Tibial nerve (tissue), 4 donors: ENCODE measurements at places on chromosomes 7 and 10. TPM values are rescaled to one million over a fixed set of nuclear protein-coding genes. Genes with fewer than 3 reads are reported as not detected.
A peak's percentile ranks its signal among the peaks of the same experiment; 100 is the strongest.

DNA sequence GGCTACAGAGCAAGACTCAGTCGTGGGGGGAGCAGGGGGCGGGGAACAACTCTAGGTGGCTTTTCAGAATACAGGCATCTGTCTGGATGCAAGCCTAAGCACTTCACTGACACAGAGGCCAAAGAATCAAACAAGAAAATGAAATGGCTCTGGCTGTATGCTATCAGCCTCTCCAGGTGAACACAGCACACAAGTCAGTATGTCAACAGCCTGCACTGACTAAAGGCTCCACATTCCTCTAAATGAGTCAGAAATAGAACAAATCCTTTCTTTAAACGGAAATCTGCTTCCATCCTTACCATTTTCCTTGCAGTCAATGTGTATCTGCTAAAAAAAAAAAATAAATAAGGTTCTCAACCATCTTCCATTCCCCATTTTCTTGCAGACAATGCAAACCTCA, 88.3 kb downstream of the ARMH3 start:
- no peaks in the 10 kb centered on the region for H3K27me3 ChIP-seq
- peaks cover 7% of the 10 kb centered on the region for H3K4me1 ChIP-seq
- H3K36me3 ChIP-seq = no peaks in the 10 kb centered on the region

DNA sequence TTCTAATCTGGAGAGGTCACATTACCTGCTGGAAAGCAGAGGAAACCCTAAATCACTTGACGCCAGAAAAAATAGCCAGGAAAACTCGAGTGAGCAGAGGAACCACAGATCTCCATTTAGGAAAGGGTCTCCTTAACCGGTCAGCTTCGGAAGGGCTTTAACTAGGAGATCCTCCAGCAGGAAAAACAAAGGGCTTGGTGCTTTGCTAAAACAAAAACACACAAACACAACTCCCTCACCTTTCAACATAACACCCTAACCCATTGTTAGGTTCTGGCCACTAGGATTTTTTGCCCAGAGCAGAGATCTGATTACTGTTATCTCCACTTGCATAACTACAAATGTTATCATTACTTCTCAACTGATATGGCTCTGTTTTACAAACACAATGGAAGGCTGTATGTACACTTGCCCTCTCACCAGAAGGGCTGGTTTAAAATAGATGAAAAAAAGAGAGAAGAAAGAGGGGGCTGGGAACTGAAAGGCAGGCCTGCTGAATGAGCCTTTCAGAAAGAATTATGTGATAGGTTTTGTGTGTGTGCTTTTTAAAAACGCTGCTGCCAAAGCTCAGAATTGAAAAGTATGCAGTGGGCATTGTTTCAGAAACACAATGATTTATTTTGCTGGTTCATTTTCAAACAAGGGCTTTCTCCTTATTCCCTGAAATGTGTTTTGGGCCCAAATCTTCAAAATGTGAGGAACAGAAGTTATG, 161.5 kb downstream of the FGFR2 start:
- no peak overlapping the region for H3K4me3 ChIP-seq
- no peak for DNase-seq
- H3K36me3 ChIP-seq = no peaks in the 10 kb centered on the region
- no peak overlapping the region for H3K27ac ChIP-seq

DNA sequence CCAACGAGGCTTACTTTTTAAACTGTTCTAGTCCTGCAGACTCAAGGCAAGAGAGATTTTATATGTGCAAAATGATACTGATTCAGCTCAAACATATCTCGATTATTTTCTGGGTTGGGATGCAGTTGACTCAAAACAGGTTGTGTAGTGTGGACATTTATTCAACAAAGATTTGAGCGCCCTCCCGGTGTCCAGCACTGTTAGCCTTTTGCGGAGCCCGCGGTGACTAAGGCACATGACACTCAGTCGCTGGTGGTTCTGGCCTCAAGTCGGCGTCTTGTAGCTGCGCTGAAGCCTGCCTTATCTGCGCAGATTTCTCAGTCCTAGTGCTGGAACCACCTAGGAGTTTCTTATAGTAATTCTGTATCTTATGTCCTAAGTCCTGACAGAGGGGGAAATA, 938 bp upstream of the CADPS2 start:
- H3K27ac ChIP-seq = peak overlapping the region; percentile 91
- H3K4me1 ChIP-seq = no peaks in the 10 kb centered on the region
- no peaks in the 10 kb centered on the region for H3K36me3 ChIP-seq
- H3K27me3 ChIP-seq = no peaks in the 10 kb centered on the region
- DNase-seq = peak; percentile 43

DNA sequence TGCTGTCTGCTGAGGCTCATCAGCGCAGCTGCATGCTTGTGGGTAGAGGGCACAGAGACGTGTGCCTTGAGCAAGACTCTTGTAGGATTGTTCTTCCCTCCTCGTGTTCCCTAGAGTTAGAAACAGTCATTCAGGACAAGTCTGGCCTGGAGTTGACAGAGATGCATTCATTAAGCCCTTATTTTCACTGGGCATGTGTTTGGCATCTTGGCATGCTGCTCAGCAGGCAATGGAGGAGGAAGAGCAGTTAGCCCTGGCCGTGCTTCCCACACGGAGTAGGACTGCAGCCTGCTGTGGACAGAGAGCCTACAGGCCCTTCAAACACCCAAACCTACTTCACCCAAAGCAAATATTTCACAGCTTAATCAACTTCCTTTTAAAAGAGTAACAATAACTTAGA, 73.0 kb upstream of the GJD4 start:
- no peaks in the 10 kb centered on the region for H3K4me1 ChIP-seq
- H3K4me3 ChIP-seq = no peak overlapping the region
- no peak for DNase-seq
- H3K27ac ChIP-seq = no peak overlapping the region

GRCh38 chr10:117514971-117515370, 27.6 kb upstream of the EMX2 start:
- no peak overlapping the region for H3K27ac ChIP-seq
- no peak overlapping the region for H3K4me3 ChIP-seq
- H3K36me3 ChIP-seq = no peaks in the 10 kb centered on the region
- H3K27me3 ChIP-seq = no peaks in the 10 kb centered on the region
- H3K4me1 ChIP-seq = no peaks in the 10 kb centered on the region

- DNase-seq = no peak
- no peaks in the 10 kb centered on the region for H3K27me3 ChIP-seq
- H3K4me1 ChIP-seq = no peaks in the 10 kb centered on the region
Observed at GRCh38 chr10:93673791-93674190, 28.6 kb downstream of the FRA10AC1 start.

- H3K27ac ChIP-seq = no peak overlapping the region
- no peaks in the 10 kb centered on the region for H3K27me3 ChIP-seq
- no peak for DNase-seq
- H3K4me3 ChIP-seq = no peak overlapping the region
- no peaks in the 10 kb centered on the region for H3K36me3 ChIP-seq
- H3K4me1 ChIP-seq = no peaks in the 10 kb centered on the region
Observed at GRCh38 chr10:51029172-51029641, 45.1 kb upstream of the PRKG1 start.

DNA sequence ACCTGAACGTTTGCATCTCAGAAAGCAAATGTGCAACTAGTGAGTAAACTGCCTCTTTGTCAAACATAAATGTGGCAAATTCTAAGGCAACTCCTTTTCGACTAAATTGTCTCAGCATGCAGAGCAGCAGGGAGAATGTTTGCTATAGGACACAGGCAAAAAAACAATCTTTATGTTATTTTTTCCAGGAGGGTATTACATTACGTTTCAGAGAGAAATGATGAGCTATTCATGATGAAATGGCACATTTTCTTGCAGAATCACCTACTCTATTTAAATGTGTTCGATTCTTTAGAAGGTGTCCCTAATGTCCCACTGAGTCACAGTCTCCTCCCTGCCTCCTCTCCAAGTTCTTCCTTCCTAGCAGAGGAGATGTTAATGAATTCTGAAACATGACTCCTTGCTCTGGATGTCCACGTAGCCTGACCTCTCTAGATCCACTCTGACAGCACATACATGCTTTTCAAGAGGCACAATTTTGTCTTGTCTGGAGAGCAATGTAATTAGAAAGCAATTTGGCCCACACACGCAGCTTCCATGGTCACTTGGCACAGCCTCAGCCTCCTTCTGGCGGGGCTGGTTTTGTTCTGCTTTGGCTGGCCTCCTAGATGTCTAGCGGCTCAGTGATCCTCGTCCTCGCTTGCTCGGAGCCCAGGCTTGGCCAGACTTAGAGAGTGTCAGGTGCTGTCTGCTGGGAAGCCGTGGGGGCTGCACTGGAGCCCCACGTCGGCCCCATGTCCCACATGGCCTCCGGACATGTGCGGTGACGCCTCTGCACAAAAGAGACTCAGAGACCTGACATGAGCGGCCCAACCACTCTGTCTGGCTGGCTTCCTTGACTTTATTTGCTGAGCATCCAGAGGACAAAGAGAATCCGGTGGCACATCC, 125.7 kb upstream of the ZNF438 start:
- H3K36me3 ChIP-seq = no peaks in the 10 kb centered on the region
- no peak overlapping the region for H3K4me3 ChIP-seq
- peak overlapping the region; percentile 15 for H3K27ac ChIP-seq
- peak; percentile 46 for DNase-seq

DNA sequence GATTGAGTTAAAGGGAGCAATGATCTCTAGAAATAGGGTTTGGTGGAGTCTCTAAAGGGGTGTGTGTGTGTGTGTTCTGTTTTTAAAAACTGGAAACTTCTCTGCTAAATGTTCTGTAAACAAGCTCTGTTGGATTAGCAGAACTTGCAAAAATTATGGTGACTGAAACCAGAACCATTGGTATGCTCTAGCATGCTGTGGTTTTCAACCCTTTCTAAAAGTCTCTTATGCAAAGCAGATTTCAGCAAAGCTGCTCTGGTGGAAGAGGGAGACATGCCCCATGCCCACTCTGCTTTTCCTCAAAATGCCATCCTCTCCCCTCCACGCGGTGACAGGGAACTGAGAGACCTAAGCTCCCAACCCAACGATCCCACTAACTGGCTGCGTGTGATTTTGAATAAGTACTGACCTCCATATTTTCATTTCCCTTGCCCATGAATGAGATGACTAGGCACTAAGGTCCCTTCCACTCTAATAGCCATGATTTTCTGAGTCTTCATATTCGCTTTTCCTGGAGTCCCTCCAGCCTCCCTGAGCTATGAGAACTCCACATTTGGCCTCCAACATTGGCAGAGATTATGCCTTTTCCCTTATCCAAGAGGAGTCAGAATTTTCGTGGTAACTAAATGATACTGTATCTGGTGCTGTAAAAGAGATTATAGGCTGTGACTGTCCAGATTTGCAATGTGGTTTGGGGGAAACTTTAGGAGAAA, 117.3 kb upstream of the PALS2 start:
- no peak overlapping the region for H3K4me3 ChIP-seq
- DNase-seq = no peak
- H3K27me3 ChIP-seq = no peaks in the 10 kb centered on the region
- H3K36me3 ChIP-seq = no peaks in the 10 kb centered on the region
- H3K4me1 ChIP-seq = no peaks in the 10 kb centered on the region

- DNase-seq = no peak
- H3K4me3 ChIP-seq = no peak overlapping the region
- H3K27me3 ChIP-seq = peaks cover 19% of the 10 kb centered on the region
- no peaks in the 10 kb centered on the region for H3K36me3 ChIP-seq
- H3K4me1 ChIP-seq = no peaks in the 10 kb centered on the region
- no peak overlapping the region for H3K27ac ChIP-seq
Observed at GRCh38 chr7:124027236-124027635, 5.6 kb downstream of the TMEM229A start.

GRCh38 chr10:99555371-99555770, 22.6 kb downstream of the NKX2-3 start:
- H3K36me3 ChIP-seq = no peaks in the 10 kb centered on the region
- no peaks in the 10 kb centered on the region for H3K4me1 ChIP-seq
- H3K27ac ChIP-seq = no peak overlapping the region
- DNase-seq = no peak

DNA sequence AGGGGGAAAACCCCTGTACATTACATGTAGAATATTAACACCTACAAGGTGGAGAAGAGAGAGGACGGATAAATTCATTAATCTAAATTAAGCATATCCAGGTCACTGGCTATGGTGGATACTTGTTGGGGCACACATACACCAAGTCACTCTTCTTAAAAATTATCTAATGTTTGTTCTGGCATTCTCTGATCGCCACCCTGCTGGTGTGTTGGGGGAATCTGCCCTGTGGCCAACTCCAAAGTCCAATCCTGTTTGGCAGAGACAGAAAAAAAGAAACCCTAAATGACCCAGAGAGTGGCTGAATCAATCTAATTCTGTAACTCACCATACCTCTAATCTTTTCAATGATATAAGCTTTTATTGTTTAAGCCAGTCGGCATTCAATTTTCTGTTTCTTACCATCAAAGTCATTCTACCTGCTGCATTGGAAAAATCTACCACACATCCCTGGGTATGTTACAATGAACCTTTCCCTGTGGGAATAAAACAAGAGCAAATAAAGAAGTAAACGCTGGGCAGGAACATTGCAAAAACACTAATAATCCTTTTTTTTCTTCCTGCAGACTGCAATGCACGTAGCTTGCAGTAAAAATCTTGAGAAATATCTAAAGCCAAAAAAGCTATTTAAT, 34.2 kb downstream of the ELMO1 start:
- no peaks in the 10 kb centered on the region for H3K36me3 ChIP-seq
- no peaks in the 10 kb centered on the region for H3K27me3 ChIP-seq
- DNase-seq = no peak
- H3K4me1 ChIP-seq = no peaks in the 10 kb centered on the region
- H3K27ac ChIP-seq = no peak overlapping the region

GRCh38 chr7:94426980-94427875, 32.5 kb downstream of the COL1A2 start:
- H3K4me3 ChIP-seq = no peak overlapping the region
- no peak for DNase-seq
- peaks cover 6% of the 10 kb centered on the region for H3K4me1 ChIP-seq
- H3K27ac ChIP-seq = peak overlapping the region; percentile 8
- H3K27me3 ChIP-seq = no peaks in the 10 kb centered on the region
- peaks cover 80% of the 10 kb centered on the region for H3K36me3 ChIP-seq

DNA sequence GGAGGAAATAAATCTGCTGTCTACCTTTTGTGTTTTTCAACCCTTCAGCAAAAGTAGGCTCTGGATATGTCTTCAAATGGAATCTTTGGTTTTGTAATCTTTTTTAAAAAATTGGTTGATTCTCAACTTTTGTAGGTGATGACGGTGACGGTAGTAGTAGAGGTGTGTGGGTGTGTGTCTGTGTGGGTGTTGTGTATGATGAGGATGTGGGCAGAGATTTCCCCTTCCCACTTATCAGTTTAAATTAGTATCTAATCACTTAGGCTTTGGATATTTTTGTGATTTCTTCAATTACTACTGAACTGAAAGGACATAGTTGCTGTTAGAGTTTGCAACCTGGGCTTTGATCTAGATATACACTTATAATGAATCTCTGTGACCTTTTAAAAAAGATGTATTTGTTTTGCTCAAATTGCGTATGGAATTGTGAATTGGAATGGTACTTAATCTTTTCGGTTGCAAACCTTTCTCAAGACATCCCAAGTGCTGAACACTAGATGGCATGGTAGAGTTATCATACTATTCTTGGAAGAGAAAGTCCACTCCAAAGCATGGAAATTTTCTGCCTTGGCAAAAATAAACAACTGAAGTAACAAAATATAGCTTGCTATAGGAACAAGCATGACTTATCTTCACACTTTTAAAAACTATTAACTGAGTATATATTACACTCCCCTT, 51.9 kb upstream of the A1CF start:
- H3K4me3 ChIP-seq = no peak overlapping the region
- H3K36me3 ChIP-seq = no peaks in the 10 kb centered on the region
- no peaks in the 10 kb centered on the region for H3K27me3 ChIP-seq
- H3K27ac ChIP-seq = no peak overlapping the region
- H3K4me1 ChIP-seq = no peaks in the 10 kb centered on the region

The ADAM12 gene
- total RNA-seq = 10.5 TPM

The PLA2G12B gene
- not detected for total RNA-seq

The SRRM3 gene
- total RNA-seq = 2.7 TPM

The SLC39A12 gene
- total RNA-seq = not detected

The GIMAP2 gene
- total RNA-seq = 22.0 TPM

The RALA gene
- 38.2 TPM for total RNA-seq

The CASTOR2 gene
- 15.3 TPM for total RNA-seq

The RGR gene
- not detected for total RNA-seq

The ADARB2 gene
- total RNA-seq = 21.2 TPM

The HOXA10 gene
- total RNA-seq = 19.0 TPM
